GM20000 (cell line): ENCODE measurements at places on chromosomes 3 and 15.

- no peak for DNase-seq
These were observed 15.9 kb downstream of the HPS3 start for GRCh38 chr3:149145356-149145755.

- DNase-seq = no peak
These were observed 144.5 kb downstream of the MBNL1 start for GRCh38 chr3:152413240-152413639.

DNA sequence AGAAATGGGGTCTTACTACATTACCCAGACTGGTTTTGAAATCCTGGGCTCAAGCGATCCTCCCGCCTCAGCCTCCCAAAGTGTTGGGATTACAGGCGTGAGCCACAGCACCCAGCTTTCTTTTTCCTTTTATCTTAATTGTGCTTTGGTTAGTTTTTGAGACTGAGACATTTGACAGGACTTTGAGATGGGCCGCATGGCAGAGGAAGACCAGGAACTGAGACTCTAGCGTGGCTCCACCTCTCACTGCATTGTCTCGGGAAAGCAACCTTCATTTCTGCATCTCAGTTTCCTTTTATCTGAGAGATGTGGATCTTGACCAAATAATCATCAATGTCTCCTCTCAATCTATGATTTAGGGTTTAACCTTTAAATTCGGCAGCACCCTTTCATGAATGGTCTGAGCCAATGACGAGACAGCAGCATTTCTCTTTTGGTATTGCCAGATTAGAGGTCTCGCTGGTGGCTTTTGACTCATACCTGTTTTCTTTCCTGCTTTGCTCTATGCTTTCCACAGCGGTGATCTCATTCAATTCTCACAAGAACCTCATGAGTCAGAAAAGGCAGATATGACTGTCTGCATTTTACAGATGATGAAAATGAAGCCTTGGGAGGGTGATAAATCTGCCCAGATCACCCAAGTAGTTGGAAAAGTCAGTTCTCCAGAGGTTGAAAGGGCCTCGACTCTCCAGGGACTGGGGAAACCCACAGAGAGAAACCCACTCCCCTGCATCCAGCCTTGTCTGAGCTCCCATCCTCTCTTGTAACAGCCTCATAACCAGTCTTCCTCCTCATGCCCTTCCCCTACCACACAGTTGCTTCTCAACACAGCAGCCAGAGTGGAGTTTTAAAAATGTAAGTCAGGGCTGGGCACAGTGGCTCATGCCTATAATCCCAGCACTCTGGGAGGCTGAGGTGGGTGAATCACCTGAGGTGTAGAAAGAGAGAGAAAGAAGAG, 84.8 kb upstream of the FOXB1 start:
- DNase-seq = peak; percentile 58

DNA sequence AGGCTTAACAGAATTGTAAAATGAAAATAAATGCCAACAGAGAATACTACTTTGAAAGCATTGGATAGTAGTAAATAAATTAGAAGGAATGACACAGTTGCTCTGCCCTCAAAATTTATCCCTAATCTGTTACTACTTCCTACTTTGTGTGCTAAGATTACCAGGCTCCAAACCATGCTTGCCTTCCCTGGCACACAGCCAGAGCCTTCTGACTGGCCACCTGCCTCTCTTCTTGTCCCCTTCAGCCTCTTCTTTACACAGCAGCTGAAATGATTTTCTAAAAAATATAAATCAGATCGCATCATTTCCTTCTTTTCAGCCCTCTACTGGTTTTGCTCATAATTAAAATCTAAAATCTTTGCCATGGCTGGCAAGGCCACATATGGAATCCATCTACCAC, 334.1 kb downstream of the FHIT start:
- no peak for DNase-seq
